AG10803 (cell line): ENCODE measurements at places on chromosomes 16 and 17.
A peak's percentile ranks its signal among the peaks of the same experiment; 100 is the strongest.

- DNase-seq, result peak; percentile 46
Measured at GRCh38 chr16:1379304-1380076, 27.8 kb downstream of the GNPTG start.

DNA sequence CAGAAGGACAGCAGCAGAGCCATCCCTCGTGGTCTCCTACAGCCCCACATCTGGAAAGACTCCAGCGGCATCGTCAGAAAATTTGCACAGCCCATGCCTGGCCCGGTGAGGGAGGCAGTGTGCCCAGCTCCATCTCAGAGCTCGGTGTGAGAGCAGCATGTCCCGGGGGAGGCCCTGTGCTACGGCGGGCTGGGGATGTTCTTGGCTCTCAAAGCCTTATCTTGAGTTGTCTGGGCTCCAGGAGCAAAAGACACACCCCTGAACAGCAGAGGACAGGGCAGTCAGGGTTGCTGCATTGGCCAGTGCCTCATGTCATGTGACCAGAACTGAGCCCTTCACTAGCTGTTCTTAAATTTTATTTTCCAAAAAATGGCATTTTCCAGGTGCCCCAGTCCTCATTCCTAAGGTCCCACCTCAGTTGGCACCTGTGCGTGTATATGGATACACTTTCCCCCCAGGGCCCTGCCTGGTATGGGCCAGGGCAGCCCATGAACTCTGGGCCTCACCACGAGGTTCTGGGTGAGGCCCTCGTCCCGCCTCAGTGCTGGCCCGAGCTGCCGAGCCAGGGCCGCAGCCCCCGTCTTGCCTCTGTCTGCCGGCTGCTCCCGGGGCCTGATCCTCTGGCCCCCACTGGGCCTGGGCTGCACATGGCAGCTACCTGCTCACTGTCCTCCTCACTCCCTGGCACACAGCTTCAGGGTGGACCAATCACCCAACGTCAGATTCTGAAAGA, 3.0 kb downstream of the NUDT16L1 start:
- no peak for DNase-seq

GRCh38 chr17:13835151-13835550, 233.4 kb upstream of the HS3ST3A1 start:
- peak; percentile 36 for DNase-seq

DNA sequence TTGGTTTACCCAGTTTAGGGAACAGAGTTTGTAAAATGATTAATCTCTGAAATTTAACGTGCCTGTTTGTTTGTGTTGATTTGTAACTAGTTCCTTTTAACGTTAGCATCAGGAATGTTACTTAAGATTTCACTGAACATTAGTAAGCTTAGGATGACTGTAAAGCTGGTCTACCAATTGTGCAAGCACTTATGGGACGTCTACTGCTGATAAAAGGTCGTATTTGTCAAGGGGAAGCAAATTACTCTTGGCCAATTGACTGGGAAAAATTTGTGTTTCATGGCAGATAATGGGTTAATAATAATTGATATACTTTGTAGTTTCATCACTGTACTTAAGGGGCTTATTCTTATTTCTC, 11.8 kb downstream of the METTL9 start:
- DNase-seq, result peak; percentile 49

- no peak for DNase-seq
Measured at GRCh38 chr17:68910251-68910705, 44.9 kb downstream of the ABCA8 start.

DNA sequence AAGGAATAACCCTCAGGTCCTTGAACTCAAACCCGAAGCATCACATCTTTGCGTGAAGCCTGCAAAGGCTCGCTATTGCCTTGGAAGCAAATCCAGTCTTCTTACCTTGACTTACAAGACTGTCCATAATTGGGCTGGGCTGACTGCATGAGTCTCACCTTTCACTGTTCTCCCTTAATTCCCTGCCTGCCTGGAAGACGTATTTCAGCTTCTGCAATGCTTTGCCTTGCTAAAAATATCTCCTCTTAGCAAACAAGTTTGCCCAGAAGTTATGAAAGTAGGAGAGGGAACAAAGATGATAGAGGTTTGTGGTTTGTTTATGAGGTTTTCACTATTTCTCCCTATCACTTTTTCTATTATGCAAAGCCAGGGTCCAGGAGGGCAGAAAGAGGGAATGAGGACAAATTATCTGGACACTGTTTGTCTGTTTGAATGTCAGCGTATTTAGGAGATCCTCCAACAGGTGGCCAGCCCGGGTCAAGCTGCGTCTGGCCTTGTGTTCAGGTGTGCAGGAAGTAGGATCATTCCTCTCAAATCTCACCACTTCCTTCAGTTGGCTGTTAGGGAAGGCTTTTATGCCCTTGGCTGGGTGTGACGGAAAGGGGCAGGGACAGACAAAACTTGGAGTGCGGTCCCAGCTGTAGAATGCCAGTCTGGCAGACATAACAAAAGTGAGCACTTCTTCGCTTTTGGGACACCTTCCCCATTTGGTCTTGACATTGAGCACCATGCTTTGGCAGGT, 488.9 kb downstream of the CDH13 start:
- no peak for DNase-seq

- no peak for DNase-seq
Measured at GRCh38 chr17:48139944-48140343, 32.4 kb downstream of the SNX11 start.

DNA sequence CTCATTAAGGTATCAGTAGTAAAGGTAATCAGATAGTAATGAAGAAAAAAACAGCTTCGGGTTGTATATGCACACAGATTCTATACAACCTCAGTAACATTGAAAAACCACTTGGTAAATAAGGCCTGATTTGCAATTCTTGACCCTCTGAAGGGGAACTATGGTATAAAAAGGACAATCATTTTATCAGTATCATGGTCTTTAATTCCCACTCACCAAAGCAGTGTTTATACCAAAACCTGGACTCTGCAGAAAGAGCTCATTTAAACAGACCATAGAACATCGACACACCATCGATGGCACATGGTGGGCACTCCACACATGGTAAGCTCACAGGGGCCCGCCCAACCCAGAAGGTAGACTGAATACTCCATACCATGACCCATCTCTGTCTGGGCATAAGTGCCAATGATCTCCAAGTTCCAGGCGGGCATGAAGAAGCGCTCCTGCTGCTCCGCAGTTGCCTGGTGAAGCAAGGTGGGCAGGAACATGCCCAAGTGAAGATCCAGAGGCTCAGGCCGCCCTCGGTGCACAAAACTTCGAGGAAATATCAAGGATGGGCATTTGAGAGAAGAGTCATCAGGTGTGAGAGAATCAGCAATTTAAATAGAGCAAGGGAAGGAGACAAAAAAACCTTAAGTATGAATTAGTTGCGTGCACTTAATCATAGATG, 19.0 kb downstream of the ACOX1 start:
- no peak for DNase-seq

DNA sequence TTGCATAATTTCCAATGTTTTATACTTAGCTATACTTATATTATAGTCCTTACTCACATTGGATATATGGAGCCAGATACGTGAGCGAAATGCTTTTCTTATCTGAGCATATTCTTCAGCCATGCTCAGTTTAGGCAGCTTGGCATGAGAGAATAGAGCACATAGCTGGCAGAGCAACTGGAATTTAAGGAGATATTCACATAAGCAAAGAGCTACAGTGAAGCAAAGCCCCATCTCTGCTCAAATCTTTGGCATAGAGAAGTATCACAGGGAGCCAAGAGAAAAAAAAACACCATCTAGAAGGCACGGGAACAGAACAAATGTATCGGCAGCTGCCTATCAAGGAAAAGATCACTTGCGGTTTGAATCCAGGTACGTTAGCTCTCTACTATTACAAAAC, 734.2 kb upstream of the KIF2B start:
- no peak for DNase-seq
